ENCODE measurements at places on chromosomes 13 and 19.

GRCh38 chr19:12478234-12478941 lies 6.2 kb downstream of the ZNF709 start:
- DNase-seq = no peak
- no peak overlapping the region for H3K4me3 ChIP-seq
- no peak overlapping the region for H3K27ac ChIP-seq
- H3K4me1 ChIP-seq = no peaks in the 10 kb centered on the region
- H3K27me3 ChIP-seq = no peaks in the 10 kb centered on the region

DNA sequence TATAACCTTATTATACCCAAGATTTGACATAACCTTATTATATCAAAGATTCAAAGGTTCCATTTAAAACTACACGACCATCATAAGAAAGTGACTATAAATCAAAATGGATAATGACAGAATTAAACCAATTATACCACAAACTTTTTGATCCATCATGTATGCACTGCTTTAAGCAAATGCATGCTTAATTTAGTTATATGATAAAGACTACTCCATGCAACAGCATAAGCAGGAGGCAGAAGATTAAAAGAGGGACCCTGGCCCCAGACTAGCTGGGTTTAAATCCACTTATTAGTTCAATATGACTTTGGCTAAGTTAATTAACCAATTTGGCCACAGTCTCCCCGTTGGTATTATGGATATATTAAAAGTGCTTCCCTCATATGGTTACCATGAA lies 11.4 kb downstream of the EFNB2 start:
- no peaks in the 10 kb centered on the region for H3K4me1 ChIP-seq
- no peak overlapping the region for H3K27ac ChIP-seq
- H3K27me3 ChIP-seq = peaks cover 19% of the 10 kb centered on the region

GRCh38 chr19:6744381-6745301 lies 5.2 kb downstream of the TRIP10 start:
- peaks cover 10% of the 10 kb centered on the region for H3K4me1 ChIP-seq
- H3K36me3 ChIP-seq = peaks cover 2% of the 10 kb centered on the region
- H3K4me3 ChIP-seq = no peak overlapping the region
- H3K27me3 ChIP-seq = no peaks in the 10 kb centered on the region
- H3K27ac ChIP-seq = peak overlapping the region; percentile 37
- no peak for DNase-seq

DNA sequence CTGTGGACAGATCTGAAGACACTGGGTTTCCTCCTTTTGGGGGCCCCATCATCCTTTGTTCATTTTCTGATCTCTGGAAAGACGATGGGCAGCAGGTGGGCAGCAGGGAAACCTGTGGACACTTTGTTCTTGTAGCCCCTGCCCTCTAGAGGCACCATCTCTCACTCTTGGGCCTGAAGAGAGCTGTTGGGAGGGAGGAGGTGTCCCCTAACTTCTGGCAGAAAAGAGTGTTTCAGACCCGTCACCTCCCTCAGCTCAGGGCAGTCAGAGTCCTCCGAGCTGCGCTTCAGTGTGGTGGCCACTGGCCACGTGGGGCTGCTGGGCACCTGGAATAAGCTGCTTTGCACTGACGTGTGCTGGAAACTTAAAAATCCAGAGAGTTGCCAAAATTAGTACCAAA lies 26.9 kb upstream of the RNF17 start:
- no peak overlapping the region for H3K4me3 ChIP-seq
- H3K4me1 ChIP-seq = no peaks in the 10 kb centered on the region
- H3K36me3 ChIP-seq = no peaks in the 10 kb centered on the region

DNA sequence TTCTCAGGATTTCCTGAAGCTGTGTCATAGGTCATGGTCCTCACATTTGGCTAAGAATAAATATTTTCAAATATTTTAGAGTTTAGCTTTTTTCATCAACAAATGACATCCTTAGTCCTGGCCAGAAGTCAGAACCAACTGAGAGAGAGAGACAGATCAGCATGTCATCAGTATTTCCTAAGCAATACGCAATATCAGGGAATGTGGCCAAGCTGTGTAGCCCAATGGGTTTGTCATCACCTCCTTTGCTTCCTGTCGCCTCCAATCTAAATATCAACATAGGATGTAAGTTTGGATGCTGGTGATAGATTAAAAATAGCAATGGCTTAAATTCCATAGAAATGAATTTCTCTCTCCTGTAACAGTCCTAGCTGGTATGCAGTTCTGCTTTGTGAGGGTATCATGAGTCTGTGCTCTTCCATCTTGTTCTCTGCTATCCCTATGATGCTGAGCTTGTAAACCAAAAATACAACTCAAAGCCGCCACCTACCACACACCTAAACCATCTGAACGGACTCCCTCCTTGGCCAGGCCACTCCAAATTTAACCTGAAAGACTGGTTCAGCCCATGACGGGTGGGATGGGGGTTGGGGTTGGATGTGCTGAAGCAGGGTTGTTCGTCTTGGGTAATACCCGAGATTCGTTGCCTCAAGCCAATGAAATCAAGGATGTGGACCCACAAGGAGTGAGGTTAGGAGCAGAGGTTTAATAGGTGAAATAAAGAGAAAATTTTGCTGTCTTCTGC lies 10.0 kb upstream of the IGSF23 start:
- H3K4me3 ChIP-seq = no peak overlapping the region
- H3K36me3 ChIP-seq = no peaks in the 10 kb centered on the region
- DNase-seq = no peak
- no peak overlapping the region for H3K27ac ChIP-seq

GRCh38 chr13:23504180-23504579 lies 66.0 kb upstream of the TNFRSF19 start:
- no peaks in the 10 kb centered on the region for H3K4me1 ChIP-seq
- no peaks in the 10 kb centered on the region for H3K27me3 ChIP-seq
- H3K4me3 ChIP-seq = no peak overlapping the region
- H3K36me3 ChIP-seq = no peaks in the 10 kb centered on the region
- no peak for DNase-seq

DNA sequence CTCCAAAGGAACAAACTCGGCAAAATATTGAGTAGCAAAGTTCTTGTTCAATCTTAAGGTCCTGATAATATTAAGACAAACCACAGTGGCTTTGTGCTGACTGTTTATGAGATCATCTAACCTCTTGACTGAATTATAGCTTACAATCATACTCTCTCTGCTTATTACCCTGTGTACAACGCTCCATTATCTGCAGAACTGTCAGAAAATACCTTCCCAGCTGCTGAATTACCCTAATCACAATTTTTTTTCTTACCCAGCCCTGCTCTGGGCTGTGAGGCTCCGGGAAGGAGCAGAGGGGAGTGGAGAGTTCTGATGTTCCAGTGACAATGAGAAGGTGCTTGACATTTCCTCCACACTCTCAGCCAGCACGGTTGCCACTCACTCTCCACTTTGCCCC lies 64.8 kb downstream of the DCT start:
- no peaks in the 10 kb centered on the region for H3K27me3 ChIP-seq
- no peak for DNase-seq
- H3K4me1 ChIP-seq = no peaks in the 10 kb centered on the region
- no peak overlapping the region for H3K4me3 ChIP-seq
- no peaks in the 10 kb centered on the region for H3K36me3 ChIP-seq

GRCh38 chr13:25329706-25330105 lies 28.3 kb downstream of the NUP58 start:
- no peak for DNase-seq
- H3K36me3 ChIP-seq = peaks cover 59% of the 10 kb centered on the region
- H3K27ac ChIP-seq = no peak overlapping the region
- H3K4me1 ChIP-seq = no peaks in the 10 kb centered on the region
- H3K4me3 ChIP-seq = no peak overlapping the region

GRCh38 chr19:49896863-49897621 lies at the start of gene IL4I1:
Gene IL4I1 (minus strand): TSS chr19:49896887. CDS start chr19:49896160, 727 bp downstream.
- no peak for DNase-seq
- H3K4me3 ChIP-seq = no peak within 1 kb of the TSS
- H3K36me3 ChIP-seq = no peaks in the 10 kb centered on the region
- peak within 1 kb of the TSS; percentile 10 for H3K27ac ChIP-seq
- H3K4me1 ChIP-seq = no peaks in the 10 kb centered on the region
- no peaks in the 10 kb centered on the region for H3K27me3 ChIP-seq

GRCh38 chr13:51146667-51147066 lies 35.6 kb upstream of the C13orf42 start:
- no peaks in the 10 kb centered on the region for H3K27me3 ChIP-seq
- H3K4me1 ChIP-seq = peaks cover 8% of the 10 kb centered on the region
- DNase-seq = no peak

- no peaks in the 10 kb centered on the region for H3K4me1 ChIP-seq
- no peaks in the 10 kb centered on the region for H3K36me3 ChIP-seq
- DNase-seq = no peak
- no peaks in the 10 kb centered on the region for H3K27me3 ChIP-seq
- H3K4me3 ChIP-seq = no peak overlapping the region
- no peak overlapping the region for H3K27ac ChIP-seq
Observed at GRCh38 chr19:34711890-34712289, 22.2 kb upstream of the ZNF181 start.

DNA sequence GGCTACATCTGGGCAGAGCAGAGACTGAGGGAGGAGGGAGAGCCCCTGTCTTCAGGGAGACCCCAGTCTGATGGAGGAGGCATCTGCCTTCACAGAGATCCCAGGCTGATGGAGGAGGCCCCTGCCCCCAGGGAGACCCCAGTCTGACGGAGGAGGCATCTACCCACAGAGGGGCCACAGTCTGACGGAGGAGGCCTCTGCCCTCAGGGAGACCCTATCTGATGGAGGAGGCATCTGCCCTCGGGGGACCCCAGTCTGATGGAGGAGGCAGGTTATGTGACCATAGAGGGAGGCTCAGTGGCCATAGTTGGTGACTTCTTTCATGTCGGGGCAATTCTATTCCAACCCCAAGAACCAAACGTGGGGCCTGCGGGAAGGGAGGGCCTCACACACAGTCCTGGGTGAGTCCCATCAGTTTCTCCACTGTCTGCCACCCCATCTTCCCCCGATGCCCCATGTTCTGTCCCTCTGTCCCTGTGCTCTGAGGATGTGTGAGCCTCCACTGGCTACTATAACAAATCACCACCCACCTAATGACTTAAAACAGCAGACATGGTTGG lies 14.3 kb downstream of the MISP start:
- no peak for DNase-seq
- no peaks in the 10 kb centered on the region for H3K36me3 ChIP-seq
- no peaks in the 10 kb centered on the region for H3K4me1 ChIP-seq
- H3K27me3 ChIP-seq = no peaks in the 10 kb centered on the region
- no peak overlapping the region for H3K4me3 ChIP-seq
- H3K27ac ChIP-seq = no peak overlapping the region

Measured in liver (tissue), 10 donors.